ENCODE measurements at places on chromosomes 7 and 10. TPM values are rescaled to one million over a fixed set of nuclear protein-coding genes. Genes with fewer than 3 reads are reported as not detected.
A peak's percentile ranks its signal among the peaks of the same experiment; 100 is the strongest.

DNA sequence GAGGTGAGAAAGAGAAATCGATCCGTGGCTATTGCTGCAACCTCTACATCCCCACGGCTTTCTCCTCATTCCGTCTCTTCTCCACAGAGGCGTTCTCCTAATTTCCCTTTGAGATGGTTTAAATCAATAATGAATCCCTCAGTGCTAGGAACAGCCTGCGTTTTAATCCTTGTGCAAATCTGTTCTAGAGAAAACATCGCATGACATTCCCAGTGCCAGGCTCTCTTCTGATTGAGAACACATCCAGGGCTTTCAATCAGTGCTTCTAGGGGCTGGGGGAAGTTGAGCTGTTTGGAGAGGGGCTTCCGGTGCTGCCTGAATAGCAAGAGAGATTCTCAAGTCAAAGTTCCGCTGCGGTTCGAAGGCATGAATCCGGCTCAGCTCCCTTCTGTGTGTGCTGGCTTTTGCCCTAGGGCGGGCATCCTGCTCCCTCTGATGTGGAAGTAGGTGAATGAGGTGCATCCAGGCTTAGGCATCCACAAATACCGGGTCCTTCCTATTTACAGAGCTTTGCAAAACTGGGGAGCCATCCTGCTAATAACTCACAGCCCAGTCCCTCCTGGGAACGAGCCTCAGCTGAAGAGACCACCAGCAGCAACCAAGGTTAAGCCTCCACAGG is 62.8 kb downstream of the CHST15 start:
- no peaks in the 10 kb centered on the region for H3K27me3 ChIP-seq
- H3K4me1 ChIP-seq = peaks cover 49% of the 10 kb centered on the region
- no peak overlapping the region for H3K27ac ChIP-seq

GRCh38 chr10:4526311-4526731 is 299.7 kb upstream of the AKR1E2 start:
- no peaks in the 10 kb centered on the region for H3K27me3 ChIP-seq
- peaks cover 5% of the 10 kb centered on the region for H3K4me1 ChIP-seq
- DNase-seq = peak; percentile 85
- no peaks in the 10 kb centered on the region for H3K36me3 ChIP-seq
- H3K27ac ChIP-seq = peak overlapping the region; percentile 74
- no peak overlapping the region for H3K4me3 ChIP-seq

The XRCC2 gene
- total RNA-seq = 3.5 TPM

GRCh38 chr7:148622887-148623585 is 32.5 kb downstream of the C7orf33 start:
- peaks cover 4% of the 10 kb centered on the region for H3K27me3 ChIP-seq
- DNase-seq = peak; percentile 32
- H3K4me1 ChIP-seq = no peaks in the 10 kb centered on the region
- no peaks in the 10 kb centered on the region for H3K36me3 ChIP-seq
- no peak overlapping the region for H3K27ac ChIP-seq

The VWC2 gene
- 0.18 TPM for total RNA-seq

The VTI1A gene
- 23.5 TPM for total RNA-seq

The SGPL1 gene
- total RNA-seq = 17.4 TPM

DNA sequence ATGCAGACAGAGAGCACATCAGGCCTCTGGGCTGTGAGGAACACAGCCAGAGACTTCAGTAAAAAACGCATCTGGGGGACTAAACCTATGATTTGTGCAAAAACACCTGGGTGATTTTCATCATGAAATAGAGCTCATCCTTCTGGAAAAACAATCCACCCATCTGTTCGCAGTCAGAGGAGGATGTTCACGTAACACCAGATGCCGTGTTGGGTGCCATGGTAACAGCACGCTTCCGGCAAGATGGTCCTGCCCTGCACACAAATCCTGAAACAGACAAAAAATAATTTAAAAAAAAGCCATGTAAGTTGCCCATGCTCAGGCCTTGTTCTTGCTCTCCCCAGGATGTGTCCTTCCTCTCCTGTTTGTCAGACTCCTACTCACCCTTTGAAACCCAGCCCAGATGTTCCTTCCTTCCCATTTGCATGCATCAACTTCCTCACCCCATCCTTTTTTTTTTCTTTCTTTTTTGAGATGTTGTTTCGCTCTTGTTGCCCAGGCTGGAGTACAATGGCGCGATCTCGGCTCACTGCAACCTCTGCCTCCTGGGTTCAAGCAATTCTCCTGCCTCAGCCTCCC is 28.3 kb upstream of the GNA12 start:
- H3K36me3 ChIP-seq = no peaks in the 10 kb centered on the region
- DNase-seq = no peak
- peaks cover 27% of the 10 kb centered on the region for H3K4me1 ChIP-seq
- H3K27ac ChIP-seq = no peak overlapping the region

DNA sequence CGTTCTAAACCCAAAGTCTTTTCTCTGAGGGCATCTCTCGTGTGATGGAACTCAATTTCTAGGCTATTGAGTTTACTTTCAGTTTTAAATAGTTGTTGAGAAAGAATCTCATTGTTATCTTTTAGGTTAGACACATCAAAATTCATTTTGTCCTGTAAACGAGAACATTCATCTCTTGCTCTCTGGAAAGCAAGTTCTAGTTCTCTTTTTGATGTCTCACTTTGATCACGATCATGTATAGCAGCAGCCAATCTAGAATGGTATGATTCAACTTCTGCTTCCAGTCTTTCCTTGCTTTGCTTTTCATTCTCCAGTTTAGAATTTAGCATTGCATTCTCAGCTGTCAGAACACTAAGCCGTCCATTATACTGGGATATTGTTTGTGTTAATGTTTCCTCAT is 65.1 kb downstream of the ANKRD26 start:
- H3K27me3 ChIP-seq = no peaks in the 10 kb centered on the region
- no peaks in the 10 kb centered on the region for H3K4me1 ChIP-seq
- no peak overlapping the region for H3K27ac ChIP-seq
- H3K36me3 ChIP-seq = no peaks in the 10 kb centered on the region
- no peak for DNase-seq

DNA sequence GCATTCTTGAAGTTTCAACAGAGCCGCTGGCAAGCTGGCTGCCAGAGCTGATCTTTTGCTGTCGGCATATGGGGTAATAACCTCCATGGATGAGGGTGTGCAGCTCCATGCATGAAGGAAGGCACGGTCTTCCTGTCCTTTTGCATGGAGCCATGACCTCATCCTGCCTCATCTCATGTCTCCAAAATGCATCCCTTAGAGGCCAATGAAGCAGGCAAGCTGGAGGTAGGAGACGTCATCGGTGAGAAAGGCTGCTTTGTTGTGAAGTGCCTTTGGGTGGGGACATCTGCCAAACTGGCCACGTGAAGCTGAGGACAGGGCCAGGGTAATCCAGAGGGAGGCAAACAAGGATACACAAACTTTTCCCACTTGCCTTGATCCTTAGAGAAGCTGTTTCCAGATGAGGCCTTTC is 161.5 kb upstream of the TBX20 start:
- no peak overlapping the region for H3K27ac ChIP-seq
- H3K27me3 ChIP-seq = no peaks in the 10 kb centered on the region
- DNase-seq = peak; percentile 7
- no peaks in the 10 kb centered on the region for H3K4me1 ChIP-seq
- H3K4me3 ChIP-seq = no peak overlapping the region

DNA sequence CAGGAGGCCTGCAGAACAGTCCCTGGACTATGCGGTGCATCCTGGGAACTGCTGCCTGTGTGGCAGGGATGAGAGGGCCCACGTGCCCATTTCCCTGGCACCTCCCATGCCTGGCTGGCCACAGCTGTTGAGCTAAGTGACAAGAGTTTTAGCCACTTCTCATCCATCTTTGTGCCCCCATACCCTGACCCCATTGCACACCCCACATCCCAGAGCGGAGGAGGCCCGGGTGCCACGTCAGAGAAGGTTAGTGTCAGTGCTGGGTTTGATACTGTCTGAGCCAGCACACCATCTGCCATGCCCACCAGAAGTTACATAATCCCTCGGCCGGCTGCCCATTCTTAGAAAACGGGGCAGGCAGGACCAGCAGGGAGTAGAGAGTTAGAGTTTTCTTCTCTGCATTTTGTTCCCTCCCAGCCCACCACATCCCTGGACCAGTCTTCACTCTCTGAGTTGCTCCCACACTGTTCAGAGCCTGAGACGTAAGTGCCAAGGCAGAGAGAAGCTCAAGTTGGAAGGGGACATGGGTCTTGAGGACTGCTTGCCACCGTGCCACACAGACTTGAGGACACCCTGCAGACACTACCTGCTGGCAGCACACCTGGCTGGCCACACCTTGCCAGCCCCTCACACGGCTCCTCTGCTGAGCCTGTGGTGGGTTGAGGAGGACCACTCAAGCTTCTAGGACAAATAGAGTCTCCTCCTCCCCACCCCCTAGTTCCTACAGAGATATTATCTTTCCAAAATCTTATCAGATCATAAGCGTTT is 13.1 kb downstream of the UNC5B start:
- H3K27ac ChIP-seq = no peak overlapping the region
- H3K4me3 ChIP-seq = no peak overlapping the region
- peaks cover 42% of the 10 kb centered on the region for H3K4me1 ChIP-seq
- no peaks in the 10 kb centered on the region for H3K36me3 ChIP-seq
- DNase-seq = peak; percentile 64

The RELN gene
- 9.3 TPM for total RNA-seq

The SERPINE1 gene
- total RNA-seq = 1.6 TPM

GRCh38 chr7:114530057-114530611 is 115.5 kb downstream of the FOXP2 start:
- peaks cover 2% of the 10 kb centered on the region for H3K4me1 ChIP-seq
- H3K27me3 ChIP-seq = no peaks in the 10 kb centered on the region
- H3K27ac ChIP-seq = peak overlapping the region; percentile 49
- no peaks in the 10 kb centered on the region for H3K36me3 ChIP-seq
- peak; percentile 78 for DNase-seq

GRCh38 chr10:16828701-16829175 is 11.5 kb upstream of the RSU1 start:
- DNase-seq = no peak
- no peaks in the 10 kb centered on the region for H3K36me3 ChIP-seq
- peaks cover 4% of the 10 kb centered on the region for H3K4me1 ChIP-seq
- no peak overlapping the region for H3K4me3 ChIP-seq
- H3K27ac ChIP-seq = no peak overlapping the region
- H3K27me3 ChIP-seq = peaks cover 2% of the 10 kb centered on the region

DNA sequence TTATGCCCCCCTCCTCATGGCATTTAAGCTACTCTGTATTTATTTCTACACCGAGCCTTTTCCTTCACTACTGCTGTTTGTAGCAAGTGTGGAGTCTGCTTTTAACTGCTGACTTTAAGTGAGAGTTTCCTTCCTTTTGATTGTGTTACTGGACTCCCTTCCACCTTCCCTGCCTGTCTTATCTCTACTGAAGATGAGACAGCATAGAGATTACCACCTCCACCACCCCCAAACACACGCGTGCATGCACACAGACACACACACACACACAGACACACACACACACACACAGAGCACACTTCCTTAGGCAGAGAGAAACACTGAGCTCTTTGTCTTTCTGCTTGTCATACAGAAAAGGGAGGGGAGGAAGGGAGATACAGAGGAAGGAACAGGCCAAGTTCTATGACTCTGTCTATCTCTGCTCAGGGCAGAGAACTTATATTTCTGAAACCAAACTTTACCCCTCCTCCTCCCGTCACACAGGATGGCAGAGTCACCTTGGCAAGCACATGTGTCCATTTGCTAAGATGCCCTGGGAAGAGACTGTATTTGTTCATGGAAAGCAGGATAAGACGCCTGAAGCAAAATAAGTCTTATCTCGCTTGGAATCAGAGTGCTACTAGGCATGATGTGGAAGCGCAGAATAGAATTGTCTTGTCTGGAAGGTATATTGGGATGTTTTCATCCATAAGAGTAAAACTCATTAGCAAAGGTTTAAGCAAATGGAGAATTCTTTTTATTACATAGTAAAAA is 81.8 kb upstream of the CAV2 start:
- H3K27me3 ChIP-seq = no peaks in the 10 kb centered on the region
- peaks cover 4% of the 10 kb centered on the region for H3K4me1 ChIP-seq
- H3K4me3 ChIP-seq = no peak overlapping the region
- H3K36me3 ChIP-seq = no peaks in the 10 kb centered on the region
- peak overlapping the region; percentile 10 for H3K27ac ChIP-seq

The TRIM24 gene
- total RNA-seq = 13.7 TPM

DNA sequence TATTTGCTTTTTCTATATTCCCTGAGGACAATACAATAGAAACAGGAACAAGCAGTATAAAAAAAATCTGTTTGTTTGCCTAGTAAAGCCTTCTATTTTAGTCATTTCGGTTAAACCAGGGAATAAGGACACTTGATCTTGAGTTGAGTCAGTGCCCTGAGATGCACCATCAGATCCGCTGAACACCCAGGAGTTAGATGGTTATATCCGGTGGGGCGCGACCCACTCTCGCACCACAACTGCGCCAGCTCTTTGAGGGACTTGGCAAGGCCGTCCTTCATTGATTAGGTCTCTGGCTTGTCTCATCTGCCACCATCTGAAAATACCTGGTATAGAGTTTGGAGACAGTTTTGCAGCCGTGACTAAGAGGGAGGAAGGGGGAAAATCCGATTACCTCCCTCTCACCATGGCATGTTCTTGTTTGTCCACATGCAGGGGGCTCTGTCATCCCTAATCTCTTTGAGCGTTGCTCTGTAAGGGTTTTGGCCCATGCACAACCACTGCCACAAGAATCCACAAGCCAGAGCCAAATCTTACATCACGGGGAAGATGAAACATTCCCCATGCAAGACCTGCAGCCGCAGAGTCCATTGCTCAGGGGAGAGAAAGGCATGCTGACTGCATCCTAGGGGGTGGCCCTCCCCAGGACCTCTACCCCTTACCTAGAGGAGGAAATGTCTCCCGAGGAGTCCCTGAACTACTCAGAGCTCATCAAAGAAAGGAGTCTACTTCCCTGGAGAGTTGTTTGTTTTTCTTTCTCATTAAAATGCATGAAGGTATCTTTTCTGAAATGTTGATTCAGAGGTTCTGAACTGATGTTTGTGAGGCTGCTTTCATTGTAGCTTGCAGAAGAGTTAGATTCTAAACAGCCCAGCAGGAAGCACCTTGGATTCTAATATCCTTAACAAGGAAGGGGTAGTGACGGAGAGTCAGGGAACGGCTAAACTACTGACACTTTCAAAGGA is 101.6 kb upstream of the FAM171A1 start:
- no peaks in the 10 kb centered on the region for H3K4me1 ChIP-seq
- H3K27ac ChIP-seq = no peak overlapping the region
- no peaks in the 10 kb centered on the region for H3K27me3 ChIP-seq
- H3K4me3 ChIP-seq = no peak overlapping the region
- H3K36me3 ChIP-seq = no peaks in the 10 kb centered on the region

- no peak for DNase-seq
- H3K36me3 ChIP-seq = no peaks in the 10 kb centered on the region
- no peaks in the 10 kb centered on the region for H3K27me3 ChIP-seq
- no peaks in the 10 kb centered on the region for H3K4me1 ChIP-seq
- no peak overlapping the region for H3K4me3 ChIP-seq
These were observed 103.0 kb downstream of the COL26A1 start for GRCh38 chr7:101465576-101466196.

DNA sequence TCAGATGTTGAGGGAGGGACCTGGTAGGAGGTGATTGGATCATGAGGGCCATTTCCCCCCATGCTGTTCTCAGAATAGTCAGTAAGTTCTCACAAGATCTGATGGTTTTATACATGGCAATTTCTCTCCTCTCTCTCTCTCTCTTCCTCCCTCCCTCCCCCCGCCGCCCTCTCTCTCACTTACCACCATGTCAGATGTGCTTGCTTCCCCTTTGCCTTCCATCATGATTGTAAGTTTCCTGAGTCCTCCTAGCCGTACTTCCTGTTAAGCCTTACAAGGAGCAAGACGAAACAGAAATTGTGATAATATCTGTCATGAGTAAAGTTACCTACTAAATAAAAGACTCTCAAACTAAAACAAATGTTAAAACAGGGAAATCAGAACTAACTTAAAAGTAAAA is 19.9 kb upstream of the GPR141 start:
- no peaks in the 10 kb centered on the region for H3K4me1 ChIP-seq
- no peaks in the 10 kb centered on the region for H3K36me3 ChIP-seq
- no peaks in the 10 kb centered on the region for H3K27me3 ChIP-seq
